Stimulated activated CD4-positive, alpha-beta T cell treated with anti-CD3 and anti-CD28 coated beads, TNF-alpha, amount 100 ng/mL, for 1 hour (primary cell): ENCODE measurements at places on chromosomes 11 and 22.

- no peak for DNase-seq
These were observed 1.4 kb downstream of the ADM start for GRCh38 chr11:10305964-10306918.

DNA sequence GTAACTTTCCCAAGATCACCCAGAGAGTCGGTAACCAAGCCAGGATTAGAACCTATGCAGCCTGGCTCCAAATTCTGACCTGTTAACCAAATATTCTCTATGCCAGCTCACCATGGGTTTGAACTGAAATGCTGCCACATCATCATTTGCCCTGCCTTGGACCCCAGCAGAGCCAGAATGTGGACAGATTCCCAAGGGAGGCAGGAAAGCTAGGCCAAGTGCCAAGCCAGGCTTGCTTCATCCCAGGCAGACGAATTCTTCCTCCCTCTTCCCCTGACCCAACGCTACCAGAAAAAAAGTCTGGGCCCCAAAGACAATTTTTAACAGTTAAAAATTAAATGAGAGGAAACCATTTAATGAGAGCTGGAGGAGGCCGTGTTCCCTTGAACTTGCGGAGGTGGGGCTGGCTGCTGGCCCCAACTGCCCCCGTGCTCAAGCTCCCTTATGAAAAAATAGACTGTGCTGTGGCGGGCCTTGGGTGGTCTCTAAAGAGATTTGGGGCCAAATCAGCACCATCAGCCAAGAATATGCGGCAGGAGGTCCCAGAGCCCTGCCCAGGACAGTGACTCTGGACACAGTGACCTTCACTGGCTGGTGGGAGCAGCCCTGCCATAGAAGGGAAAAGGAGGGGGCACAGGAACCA, 184.1 kb upstream of the SYT13 start:
- DNase-seq, result no peak

GRCh38 chr22:31917227-31917921, 27.0 kb upstream of the YWHAH start:
- no peak for DNase-seq

GRCh38 chr11:2792381-2793250, 92.8 kb upstream of the KCNQ1OT1 start:
- DNase-seq, result no peak

DNA sequence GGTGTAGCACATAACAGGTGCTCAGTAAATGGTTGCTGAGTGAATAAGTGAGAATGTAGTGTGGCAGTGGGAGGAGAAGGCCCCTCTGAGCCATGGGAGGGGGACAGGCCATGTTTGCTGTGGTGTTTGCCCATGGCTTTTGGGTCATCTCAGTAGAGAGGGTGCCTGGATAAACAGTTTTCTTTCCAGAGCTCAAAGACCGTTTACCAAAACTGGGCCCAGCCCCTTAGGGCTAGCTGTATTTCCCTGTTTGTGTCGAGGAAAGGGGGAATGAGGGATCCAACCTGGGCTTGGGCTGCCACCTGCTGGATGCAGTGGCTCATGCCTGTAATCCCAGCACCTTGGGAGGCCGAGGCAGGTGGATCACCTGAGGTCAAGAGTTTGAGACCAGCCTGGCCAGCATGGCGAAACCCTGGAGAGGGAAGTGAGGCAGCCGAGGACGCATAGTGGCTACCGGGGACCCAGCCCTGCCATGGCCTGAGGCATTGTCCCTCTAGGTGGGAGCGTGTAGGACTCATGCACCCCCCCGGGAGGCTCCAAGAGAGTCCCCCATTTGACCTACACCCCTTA, 8.7 kb upstream of the LTO1 start:
- DNase-seq, result no peak

GRCh38 chr11:26844963-26845362, 123.1 kb upstream of the SLC5A12 start:
- no peak for DNase-seq

DNA sequence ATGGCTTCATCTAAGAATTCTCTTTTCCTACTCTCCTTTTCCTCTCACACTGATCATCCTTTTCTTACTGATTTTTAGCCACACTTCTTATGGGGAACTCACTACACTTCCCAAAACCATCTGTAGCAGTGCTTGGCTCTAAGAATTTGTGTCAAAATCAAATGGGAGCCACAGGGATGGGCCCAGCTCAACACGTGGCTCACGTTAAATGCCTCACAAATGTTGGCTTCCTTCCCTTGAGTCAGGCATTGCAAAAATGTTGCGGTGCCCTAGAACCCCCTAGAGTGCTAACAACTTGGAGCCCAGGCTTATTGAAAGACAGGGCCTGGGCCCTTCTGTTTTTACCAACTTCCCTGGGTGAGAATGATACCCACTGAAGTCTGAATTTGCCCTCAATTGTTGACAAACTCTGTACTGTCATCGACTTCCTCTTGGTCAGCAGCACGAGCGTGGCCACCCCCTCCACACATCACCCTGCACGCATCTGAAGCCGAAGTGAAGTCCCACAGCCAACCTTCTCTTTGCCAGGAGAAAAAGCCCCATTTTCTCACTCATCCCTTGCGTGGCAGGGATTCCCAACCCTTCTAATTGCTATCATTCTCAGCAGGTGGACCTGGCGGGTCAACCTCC, 69.7 kb downstream of the ELFN2 start:
- no peak for DNase-seq

DNA sequence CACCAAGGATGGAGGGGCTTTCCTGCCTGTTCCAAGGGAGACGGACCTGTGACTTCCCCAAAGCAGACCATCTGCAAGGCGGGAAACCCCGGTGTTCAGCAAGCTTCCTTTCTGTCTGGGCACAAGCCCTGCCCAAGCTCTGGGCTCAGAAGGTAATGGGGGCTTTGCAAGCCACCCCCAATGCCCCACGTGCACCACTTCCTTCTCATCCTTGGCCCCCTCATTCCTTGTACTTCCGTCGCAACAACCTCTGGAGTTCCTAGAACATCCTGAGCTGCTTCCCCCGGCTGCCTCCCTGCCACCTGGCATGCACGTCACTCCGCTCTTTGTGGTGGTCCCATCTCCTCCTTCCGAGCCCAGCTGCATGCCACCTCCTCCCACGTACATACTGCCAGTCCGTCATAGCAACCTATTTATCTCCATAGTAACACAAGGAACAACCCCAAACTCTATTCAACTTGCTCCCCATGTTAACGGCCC, 3.9 kb downstream of the MYEOV start:
- no peak for DNase-seq

DNA sequence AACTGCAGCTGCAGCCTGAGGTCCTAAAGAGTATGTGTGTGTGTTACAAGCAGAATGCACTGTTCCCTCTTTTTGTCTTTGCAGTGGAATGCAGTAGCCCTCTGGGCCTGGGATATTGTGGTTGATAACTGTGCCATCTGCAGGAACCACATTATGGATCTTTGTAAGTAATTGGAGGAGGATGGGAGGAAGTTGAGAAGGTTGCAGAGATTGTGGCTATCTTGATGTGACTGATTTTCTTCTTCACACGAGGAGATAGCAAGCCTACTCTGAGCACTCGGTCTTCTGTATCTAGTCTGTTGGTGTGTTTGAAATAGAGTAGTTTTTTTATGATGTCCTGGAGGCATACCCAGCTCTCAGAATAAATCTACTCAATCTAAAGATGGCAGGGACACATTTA, 2.3 kb downstream of the RBX1 start:
- no peak for DNase-seq

- no peak for DNase-seq
These were observed 10.2 kb downstream of the BARX2 start for GRCh38 chr11:129385801-129386200.

DNA sequence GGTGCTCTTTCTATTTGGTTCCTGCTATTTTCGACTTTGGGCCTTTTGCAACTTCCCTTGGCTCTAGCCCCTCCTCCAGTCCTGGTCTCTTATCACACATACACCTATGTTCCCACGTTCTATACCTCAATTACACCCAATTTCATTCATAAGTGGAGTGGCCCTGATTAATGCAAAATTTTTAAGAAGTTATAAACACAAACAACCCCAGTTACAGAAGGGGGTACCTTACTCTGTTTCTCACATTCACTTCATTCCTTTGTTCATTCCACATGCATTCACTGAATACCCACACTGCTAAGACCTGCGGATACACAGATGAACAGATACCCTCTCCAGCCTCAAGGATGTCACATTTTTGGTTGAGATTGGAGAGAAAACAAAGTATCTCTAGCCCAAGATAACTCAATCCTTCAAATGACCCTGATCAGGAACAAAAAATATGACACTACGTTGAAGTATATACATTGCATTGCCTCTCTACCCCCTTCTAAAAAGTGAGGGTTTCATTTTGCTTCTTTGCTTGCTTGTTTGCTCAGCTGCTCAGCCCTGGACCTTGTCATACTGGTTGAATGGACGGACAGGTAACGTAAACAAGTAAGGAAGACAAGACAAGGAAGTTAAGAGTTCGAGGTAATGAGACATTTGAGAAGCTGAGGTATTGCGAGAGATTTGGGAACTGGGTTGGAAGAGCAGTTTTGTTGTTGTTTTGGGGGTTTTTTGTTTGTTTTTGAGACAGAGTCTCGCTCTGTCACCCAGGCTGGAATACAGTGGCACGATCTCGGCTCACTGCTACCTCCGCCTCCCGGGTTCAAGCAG, 3.6 kb upstream of the VPS37C start:
- no peak for DNase-seq

GRCh38 chr11:87259736-87260135, 222.0 kb downstream of the TMEM135 start:
- no peak for DNase-seq

DNA sequence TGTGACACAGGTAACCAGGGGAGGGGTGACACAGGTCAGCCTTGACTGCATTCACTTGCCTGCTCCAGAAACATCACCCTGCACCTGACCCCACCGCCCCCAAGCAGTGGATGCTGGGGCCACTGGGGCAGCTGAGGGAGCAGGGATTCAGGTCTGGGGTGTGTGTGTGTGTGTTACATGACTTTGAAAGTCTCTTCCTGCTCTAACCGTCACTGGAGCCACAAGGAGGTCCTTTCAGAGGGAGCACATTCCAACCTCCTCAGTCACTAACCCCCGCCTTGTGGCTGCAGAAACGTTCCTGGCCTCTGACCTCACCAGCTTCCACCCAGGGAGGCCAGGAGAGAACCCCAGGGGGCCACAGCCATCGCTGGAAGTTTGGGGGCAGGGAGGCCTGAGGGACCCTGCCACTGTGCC, 2.9 kb upstream of the FOSL1 start:
- no peak for DNase-seq
